ENCODE measurements at places on chromosomes 5 and 9.

- DNase-seq = no peak
Observed at GRCh38 chr5:178413988-178414387, 176.2 kb downstream of the COL23A1 start.

- no peak for DNase-seq
Observed at GRCh38 chr5:14148483-14148882, 5.3 kb downstream of the TRIO start.

- no peak for DNase-seq
Observed at GRCh38 chr5:14185326-14186058, 42.4 kb downstream of the TRIO start.

- no peak for DNase-seq
Observed at GRCh38 chr9:107142430-107142829, 140.6 kb upstream of the RAD23B start.

DNA sequence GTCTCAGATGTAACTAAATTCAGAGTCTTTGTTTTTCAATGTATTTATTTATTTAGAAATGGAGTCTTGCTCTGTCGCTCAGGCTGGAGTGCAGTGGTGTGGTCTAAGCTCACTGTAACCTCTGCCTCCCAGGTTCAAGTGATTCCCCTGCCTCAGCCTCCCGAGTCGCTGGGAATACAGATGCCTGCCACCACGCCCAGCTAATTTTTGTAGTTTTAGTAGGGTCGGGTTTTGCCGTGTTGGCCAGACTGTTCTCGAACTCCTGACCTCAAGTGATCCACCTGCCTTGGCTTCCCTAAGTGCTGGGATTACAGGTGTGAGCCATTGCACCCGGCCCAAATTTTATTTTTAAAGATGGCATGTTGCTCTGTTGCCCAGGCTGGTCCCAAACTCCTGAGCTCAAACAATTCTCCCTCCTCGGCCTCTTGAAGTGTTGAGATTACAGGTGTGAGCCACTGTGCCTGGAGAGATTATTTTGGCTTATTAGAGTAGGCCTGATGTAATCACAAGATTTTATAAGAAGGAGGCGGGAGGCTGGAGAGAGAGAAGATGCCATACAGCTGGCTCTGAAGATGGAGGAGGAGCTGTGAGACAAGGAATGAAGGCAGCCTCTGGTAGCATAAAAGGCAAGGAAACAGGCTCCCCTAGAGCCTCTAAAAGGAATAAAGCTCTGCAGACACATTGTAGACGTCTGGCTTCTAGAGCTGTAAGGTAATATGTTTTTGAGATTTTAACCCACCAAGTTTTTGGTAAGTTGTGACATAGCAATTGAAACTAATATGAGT is 12.9 kb upstream of the KLF9 start:
- no peak for DNase-seq

Measured in retina (tissue), 1 donor.